ENCODE measurements at places on chromosomes 2 and 18.

- no peak for DNase-seq
Measured at GRCh38 chr18:44859751-44860439, 179.2 kb downstream of the SETBP1 start.

- no peak for DNase-seq
Measured at GRCh38 chr2:40127146-40127545, 324.7 kb downstream of the SLC8A1 start.

GRCh38 chr2:8985561-8986326 is 17.7 kb downstream of the MBOAT2 start:
- no peak for DNase-seq

- no peak for DNase-seq
Measured at GRCh38 chr2:166653185-166653813, 159.2 kb upstream of the SCN7A start.

DNA sequence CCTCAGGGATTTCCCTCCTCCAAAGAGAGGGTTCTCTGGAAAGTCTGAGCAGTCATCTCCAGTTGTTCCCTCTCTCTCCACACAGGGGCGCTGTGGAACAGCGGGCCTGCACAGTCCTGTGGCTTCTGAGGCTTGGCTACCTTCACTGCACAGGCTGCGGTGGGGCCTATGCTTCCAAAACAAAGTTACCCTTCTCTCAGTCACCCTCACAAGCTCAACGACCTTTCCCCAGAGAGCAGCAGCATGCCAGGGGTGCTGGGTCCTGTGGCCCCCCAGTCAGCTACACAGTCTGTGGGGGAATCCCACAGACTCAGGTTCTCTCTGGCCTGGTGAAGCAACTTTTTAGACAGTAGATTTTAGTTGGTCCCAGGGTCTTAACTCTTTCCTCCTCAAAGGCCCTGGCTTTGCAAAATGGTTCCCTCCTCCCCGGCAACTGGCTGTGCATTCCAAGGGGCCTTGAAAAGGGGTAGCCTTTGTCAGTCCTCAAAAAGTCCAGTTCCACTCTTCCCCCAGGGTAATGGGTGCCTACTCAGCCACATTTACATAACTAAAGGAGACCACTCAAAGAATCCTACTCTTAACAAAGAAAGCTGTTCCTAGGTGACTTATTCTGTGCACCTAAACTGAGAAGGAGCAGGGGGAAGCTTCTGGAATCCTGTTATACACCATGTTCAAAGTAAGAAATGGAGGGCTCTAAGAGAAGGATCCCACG is 14.9 kb downstream of the B3GNT7 start:
- no peak for DNase-seq
